ENCODE measurements at places on chromosomes 4 and X.

DNA sequence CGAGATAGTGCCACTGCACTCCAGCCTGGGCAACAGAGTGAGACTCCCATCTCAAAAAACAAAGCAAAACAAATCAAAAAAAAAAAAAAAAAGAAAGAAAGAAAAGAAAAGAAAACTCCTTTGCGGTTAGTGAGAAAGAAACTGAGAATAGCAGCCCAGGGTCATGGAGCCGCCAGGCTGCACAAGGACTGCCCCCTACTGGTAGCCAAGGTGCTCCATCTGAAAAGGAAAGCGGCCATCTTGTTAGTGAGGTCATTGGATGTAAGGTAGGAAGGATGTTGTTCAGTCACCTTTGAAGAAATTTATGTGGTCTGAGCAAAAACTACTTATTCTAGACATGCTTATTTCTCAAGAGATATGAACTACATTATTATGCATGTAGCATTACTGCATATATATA lies 660.6 kb upstream of the TENM3 start:
- no peak for DNase-seq

DNA sequence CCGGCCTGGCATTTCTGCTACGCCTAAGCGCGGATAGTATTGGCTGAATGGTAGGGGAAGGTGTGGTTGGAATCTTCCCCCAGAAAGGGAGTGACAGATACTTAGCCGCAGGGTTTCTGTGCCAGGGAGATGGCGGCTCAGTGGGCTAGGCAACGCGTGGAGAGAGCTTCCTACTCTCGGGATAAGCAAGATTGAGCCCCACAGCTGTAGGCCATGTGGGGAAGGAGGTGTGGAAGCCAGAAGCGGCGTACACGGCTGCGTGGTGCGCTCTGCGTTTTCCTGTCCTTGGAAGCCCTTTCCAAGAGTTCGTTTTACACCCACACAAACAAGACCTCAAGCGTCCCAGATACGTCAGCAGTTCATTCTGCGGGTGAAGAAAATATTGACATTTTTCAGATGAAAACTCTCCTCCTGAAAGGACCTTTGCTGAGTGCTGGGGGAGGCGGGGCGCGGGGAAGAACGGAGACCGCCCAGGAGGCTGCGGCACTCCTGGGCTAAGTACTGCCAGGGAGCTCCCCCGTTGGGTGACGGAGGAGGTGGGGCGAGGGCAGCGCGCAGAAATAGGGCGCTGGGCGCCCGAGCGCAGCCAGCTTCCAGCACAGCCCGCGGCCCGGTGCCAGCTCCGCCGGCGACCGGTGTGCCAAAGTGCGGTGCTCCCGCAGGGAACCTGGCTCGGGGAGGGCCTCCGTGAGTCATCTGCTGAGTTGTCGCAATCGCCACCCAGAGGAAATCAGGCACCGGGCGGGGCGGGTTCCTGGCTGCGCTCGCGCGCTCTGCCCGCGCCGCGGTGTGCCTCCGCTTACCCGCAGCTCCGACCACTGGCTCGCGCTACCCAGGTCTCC lies at the start of gene GPAT3:
Gene GPAT3 (plus strand): TSS at position 589 of the 842 bp plus-strand sequence. CDS start 515 bp downstream, outside the sequence.
- peak; percentile 84 for DNase-seq

- no peak for DNase-seq
These were observed 738.7 kb upstream of the NDST4 start for GRCh38 chr4:115851918-115852766.

DNA sequence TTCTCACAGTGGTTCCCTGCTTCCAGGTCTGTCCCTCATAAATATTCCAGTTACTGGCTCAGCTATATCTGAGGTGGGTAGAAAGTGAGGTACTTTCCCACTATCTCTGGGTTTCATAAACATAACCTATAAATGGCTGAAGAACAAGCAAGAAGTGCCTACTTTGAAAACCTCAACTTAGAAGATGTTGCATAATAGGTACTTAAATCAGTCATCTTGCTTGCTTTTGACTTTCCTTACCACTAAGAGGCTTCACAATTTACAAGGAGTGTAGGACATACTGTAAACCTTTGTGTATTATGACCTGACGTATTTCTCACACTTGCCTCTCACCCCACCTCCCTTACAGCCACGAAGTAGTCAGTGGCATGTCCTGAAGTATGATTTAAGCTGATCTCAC lies 145.9 kb downstream of the PCDH19 start:
- DNase-seq: no peak

- no peak for DNase-seq
These were observed 5.9 kb upstream of the TBC1D1 start for GRCh38 chr4:37884855-37885487.

- no peak for DNase-seq
These were observed 8.3 kb downstream of the BEX3 start for GRCh38 chrX:103384672-103385071.

- DNase-seq: no peak
These were observed 189.6 kb downstream of the TMEM47 start for GRCh38 chrX:34467437-34467836.

DNA sequence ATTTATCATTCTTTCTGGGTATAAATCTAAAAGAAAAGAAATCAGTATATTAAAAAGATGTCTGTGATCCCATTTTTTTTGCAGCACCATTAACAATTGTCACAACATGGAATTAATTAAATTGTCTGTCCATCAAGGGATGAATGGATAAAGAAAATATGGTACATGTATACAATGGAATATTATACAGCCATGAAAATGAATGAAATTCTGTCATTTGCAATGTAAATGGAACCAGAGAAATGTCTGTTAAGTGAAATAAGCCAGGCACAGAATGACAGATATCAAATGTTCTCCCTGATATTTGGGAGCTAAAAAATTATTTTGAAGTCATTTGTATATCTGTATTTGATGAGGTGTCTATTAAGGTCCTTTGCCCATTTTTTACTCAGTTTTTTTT lies 77.1 kb upstream of the NDST4 start:
- no peak for DNase-seq

- DNase-seq: no peak
These were observed 66.7 kb upstream of the DHX15 start for GRCh38 chr4:24650849-24651640.

DNA sequence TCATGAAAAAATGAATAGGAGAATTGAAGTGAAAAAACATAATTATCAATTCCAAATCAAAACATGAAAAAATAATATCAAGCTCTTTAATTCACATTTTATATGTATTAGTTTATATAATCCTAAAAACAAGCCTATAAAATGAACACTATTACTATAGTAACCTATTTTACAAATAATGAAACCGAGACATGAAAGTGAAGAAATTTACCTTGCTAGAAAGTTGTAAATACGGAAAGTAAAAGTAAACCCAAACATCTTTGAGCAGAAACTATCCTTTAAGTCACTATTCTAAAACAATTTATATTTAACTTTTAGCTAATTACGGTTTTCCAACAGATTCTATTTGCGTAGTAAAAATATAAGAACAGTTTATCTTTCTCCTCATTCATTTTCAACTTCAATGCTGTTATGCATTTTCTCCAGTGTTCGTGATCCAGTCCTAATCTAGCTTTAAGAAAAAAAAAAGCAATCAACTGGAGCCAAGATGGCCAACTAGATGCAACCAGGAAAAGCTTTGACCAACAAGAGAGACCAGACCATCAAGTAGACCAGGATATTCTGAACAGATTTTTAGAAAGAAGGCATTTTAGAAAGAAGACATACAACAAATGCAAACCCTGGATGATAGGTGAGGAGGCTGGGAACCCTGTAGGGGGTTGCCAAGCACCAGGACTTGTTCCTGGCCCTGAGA lies 67.0 kb downstream of the DDX53 start:
- no peak for DNase-seq

DNA sequence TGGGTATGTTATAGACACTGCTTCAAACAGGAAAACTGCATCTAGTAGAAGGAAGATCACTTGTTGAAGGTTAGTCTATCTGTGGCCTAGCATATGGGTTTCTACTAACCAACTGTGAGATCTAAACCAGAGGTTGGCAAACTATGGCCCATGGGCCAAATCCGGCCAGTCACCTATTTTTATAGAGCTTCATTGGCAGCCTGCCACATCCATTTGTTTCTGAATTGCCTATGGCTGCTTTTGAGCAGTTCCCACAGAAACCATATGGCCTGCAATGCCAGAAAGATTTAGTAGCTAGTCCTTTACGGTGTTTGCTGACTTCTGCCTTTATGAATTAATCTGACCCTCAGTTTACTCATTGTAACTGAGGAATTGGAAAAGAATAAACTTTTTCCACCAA lies 71.1 kb downstream of the MID1 start:
- no peak for DNase-seq

DNA sequence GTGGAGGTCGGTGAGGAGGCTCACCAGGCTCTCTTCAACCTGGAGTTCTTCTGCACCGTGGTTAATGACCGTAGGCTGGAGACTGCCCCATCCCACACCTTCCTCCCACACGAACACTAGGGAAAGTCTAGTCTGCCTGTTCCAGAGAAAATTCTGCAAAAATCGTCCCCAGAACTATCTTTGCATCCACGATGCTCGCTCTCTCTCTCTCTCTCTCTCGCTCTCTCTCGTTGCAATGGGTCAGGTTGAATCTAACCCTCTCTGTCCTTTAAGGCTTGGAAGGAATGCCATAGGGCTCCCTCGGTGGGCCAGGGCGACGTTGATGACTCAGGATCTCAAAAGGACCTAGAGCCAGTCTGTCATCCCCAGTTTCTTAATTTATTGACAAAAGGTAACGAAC lies 111.4 kb downstream of the DCTD start:
- DNase-seq: no peak

GRCh38 chr4:184462724-184463123 lies 11.6 kb downstream of the IRF2 start:
- DNase-seq: no peak

DNA sequence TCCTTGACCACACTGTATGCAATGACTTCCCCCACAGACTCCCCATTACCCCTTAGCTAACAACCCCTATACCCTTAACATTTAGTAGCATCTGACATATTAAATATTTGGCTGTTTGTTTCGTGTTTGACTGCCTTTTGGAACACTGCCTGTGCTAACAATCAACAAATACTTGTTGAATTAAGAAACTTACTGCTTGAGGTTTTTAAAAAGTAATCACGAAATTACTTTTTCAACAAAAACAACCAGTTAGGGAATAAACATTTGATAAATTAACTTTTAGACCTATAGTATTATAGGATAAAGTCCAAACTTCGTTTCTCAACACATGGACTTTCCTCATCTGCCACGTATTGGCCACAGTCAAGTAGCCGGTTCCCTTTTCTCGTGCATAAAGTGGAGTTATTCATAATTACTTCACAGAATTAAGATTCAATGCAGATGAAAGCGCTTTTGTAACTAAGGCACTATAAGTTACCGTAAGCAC lies 555 bp upstream of the ELMOD2 start:
- DNase-seq: no peak

- no peak for DNase-seq
These were observed 460.1 kb upstream of the SLIT2 start for GRCh38 chr4:19791422-19792123.

GRCh38 chr4:127782275-127783025 lies at the start of gene HSPA4L:
Gene HSPA4L (plus strand): TSS chr4:127782322. CDS start chr4:127782551, 229 bp downstream.
- no peak for DNase-seq

- DNase-seq: no peak
These were observed 196.6 kb downstream of the PRDM5 start for GRCh38 chr4:120725639-120726580.

GRCh38 chr4:87092389-87093141 lies 127.9 kb downstream of the KLHL8 start:
- DNase-seq: peak; percentile 19

DNA sequence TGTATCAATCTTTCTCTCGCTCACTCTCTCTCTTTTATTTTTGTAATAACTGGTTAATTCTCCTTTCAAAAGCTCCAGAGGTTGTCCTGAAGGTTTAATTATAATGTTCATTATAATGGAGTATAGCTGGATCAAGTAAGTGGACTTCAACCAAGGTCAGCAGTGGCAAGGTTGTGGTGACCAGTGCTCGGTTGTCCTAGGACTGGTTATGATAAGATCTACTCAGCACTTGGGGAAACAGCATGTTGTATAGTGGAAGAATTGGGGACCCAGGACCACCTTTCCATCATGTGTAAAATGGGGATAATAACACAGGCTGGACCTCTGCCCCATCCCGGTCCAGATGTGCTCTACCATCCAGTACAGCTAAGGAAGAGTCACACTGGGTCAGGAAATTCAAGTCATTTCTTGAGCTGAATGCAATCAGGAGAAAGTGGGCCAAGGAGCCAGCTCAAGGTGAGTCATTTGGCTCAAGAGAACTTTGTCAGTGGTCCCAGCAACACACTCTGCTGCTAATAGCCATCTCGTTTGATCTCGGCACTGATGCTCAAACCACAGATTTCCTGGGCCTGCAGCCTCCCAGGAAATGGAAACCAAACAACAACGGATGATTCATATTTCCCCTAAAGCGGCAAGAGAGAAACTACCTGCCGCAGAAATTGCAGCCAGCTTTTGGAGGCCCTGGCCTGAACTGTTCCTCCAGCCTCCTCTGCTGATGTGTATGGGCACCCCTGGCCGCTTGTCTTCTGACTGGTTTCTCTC lies 123.6 kb upstream of the RBPJ start:
- peak; percentile 88 for DNase-seq

DNA sequence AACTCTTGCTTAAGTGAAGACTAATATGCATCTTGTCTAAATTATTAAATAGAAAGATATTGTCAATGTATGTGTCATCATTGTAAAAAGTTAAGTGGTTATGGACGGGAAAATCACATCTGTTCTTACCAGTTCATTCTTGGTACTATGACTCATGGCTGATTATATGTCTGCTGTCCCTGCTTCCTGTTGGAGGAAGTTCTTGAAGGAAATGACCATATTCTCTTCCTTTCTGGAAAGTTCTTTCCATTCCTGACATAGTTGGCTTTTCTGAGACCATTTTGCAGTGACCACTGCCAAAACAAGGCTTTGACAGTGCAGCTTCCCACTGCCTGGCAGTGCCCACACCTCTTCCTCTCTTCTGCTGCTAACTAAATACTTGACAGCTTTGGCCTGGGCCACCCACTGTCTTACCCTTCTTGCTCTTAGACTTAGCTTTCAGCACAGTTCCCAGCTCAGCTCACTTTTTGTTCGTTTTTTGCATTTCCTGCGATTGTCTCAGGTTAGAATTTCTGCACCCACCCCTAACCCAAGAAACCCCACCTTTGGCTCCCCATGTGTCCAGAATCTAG lies 13.2 kb upstream of the CLDN24 start:
- DNase-seq: no peak

DNA sequence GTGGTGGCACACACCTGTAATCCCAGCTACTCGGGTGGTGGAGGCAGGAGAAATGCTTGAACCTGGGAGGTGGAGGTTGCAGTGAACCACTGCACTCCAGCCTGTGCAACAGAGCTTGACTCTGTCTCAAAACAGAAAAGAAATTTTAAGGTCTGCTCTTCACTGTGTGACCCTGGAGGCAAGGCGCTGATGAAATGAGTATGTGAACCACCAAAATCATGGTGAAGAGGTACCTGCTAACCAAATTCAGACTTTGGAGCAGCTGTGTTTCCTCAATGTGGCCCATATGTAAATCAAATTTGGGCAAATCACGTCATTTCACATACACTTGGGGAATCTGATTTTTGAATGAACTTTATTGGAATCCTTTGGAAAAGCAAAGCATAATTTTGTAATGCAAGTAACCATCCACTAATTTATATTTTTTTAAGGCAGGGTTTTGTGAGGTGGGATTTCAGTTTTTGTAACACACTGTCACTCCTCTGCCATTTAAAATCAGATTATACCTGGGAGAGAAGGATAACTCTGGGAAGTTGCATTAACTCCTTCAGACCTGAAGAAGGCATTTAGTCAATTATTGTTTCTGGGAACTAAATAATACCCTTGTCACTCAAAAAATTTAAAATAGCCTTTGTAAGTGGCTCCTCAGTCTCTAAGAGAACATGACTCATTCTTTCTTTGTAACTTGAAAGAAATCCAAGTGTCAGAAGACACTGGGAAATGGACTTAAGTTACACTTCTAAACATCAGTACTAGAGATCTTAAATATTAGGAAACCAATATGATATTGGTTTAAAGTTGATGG lies 24.0 kb downstream of the DOCK11 start:
- no peak for DNase-seq

Measured in activated CD4-positive, alpha-beta memory T cell treated with anti-CD3 and anti-CD28 coated beads for 36 hours (primary cell).